DMS79 treated with DMSO at 0.1 percent for 48 hours (cell line): ENCODE measurements at places on chromosomes 3 and 15.

GRCh38 chr3:72186400-72186855, 401.5 kb upstream of the PROK2 start:
- no peak for DNase-seq

GRCh38 chr15:45645026-45645980, 10.5 kb downstream of the SQOR start:
- no peak for DNase-seq

GRCh38 chr15:40695469-40695890, 506 bp downstream of the RAD51 start:
- DNase-seq, result no peak

DNA sequence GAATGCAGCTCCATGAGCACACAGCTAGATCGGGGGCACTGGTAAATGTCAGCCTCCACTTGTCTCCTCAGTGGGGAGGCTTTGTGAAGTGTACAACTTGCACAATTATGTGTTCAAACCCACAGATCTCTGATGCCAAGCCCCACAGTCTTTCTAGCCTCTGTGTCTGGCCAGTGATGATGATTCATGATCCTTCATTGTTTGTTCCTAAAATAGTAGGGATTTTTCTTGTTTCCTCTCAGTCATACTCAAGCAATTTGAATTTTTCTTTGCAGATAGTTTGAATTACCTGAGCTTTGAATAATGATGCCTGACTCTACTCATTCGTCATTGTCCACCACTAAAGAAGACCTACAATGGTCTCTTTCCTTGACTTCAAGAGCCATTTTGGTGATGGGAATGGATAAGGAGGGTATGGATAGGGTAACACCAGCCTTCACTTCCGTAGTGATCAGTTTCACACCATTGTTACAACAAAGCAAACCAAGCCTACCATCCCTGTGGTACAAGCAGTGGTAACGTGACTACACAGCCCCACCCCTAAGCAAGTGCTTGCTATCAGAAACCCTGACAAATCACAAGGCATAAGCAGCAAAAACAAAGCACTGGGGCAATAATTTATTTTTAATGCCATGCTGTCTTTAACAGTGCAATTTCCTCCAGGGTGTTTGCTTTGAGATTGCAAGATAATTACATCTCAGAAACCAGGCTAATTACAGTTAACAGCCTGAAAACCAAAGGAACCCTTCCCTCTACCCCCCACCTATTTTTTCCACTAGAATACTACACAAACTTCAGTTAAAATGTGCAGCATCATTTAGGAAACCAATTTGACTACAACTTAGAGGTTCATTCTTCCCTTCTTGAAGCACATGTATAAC, 114.1 kb upstream of the PPP2R3A start:
- no peak for DNase-seq

DNA sequence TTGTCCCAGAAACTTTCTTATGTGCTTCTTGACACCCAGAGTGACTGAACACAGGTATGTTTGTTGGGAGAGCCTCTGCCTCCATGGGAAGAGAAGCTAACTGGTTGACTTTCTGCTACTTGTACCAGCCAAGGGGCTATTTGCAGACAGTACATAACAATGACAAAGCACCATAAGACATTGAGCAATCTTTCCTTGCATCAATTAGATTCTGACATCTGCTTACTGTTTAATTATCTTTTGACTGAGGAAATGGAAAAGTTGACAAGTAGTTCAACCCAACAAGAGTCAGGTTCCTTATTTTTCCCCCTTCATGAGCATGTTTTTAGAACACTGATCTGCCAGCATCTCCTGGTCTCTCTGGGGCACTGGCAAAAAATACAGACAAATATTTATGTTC, 157.7 kb downstream of the RPLP1 start:
- no peak for DNase-seq

- no peak for DNase-seq
These were observed 22.9 kb downstream of the CHDH start for GRCh38 chr3:53823026-53823955.

DNA sequence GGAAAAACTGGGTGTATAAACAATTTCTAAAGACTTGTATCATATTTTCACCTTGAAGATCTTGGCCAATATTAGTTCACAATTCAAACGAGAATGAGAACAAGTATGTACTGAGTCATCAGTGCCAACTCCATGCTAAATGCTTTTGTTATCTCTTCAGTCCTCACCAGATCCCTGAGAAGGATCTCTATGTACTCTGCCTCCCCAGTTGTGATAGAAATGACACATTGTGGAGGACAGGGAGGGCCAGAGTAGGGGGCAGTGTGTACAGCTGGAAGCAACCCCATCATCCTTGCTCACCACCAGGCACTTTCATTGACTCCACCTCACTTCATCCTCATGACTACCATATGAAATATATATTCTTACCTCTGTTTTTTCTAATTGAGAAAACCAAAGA, 353.7 kb upstream of the SOX2 start:
- no peak for DNase-seq

- no peak for DNase-seq
These were observed 214.5 kb downstream of the ZIC4 start for GRCh38 chr3:147191795-147192385.

GRCh38 chr3:123739106-123739505, 145.0 kb downstream of the MYLK start:
- DNase-seq, result no peak

- DNase-seq, result peak; percentile 65
These were observed 59.9 kb upstream of the LRTM1 start for GRCh38 chr3:54987719-54988118.

DNA sequence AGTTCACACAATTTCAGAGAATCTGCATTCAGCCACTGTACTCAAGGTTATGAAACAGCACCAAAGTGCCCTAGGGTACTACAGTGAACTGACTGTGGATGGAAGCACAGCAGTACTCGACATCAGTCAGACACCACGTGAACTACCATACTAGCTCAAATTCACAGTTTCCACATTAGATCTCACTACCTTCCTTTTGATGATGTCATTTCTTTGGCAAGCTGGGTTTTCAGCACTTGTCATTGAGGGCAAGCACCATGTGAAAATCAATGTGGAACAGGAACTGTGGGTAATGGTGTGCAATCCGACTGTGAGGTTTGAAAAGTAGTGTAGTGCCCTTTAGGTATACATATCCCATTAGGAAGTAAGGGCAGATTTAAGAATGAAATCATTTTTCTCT, 110.5 kb upstream of the BFSP2 start:
- no peak for DNase-seq

GRCh38 chr3:196942915-196943277, 568 bp upstream of the NCBP2 start:
- no peak for DNase-seq

GRCh38 chr3:114217266-114217665, 20.1 kb downstream of the ZNF80 start:
- DNase-seq, result peak; percentile 81

- DNase-seq, result no peak
These were observed 430.5 kb downstream of the GABRG3 start for GRCh38 chr15:27401471-27401870.

GRCh38 chr3:13364602-13365271, 55.4 kb downstream of the NUP210 start:
- DNase-seq, result no peak
